ENCODE measurements at places on chromosomes 7 and 10.

- no peak for DNase-seq
These were observed 143.4 kb downstream of the TNS3 start for GRCh38 chr7:47438411-47439029.

DNA sequence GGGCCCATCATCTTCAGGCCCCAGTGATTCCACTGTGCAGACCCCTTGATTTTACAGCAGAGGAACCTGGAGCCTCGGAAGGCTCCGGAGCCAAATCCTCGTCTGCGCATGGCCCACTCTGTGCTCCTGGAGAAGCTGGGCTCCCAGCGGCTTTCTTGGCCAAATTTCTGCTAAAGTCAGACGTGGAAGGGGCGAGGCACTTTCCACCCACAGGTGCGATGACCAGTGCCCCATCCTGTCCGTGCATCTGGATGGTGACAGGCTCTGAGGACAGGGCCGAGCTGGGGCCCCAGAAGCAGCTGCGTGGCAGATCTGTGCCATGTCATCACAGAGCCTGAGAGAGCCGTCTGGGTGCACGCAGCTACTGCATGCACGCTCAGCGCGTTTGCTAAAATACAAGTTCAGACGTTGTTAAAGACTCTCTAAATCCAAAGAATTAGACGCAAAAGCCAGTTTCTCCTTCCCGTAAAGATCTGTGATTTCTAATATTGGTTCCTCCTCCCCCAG, 57.2 kb downstream of the JAKMIP3 start:
- DNase-seq = no peak

GRCh38 chr7:153152801-153153422, 393.4 kb downstream of the ACTR3B start:
- no peak for DNase-seq

DNA sequence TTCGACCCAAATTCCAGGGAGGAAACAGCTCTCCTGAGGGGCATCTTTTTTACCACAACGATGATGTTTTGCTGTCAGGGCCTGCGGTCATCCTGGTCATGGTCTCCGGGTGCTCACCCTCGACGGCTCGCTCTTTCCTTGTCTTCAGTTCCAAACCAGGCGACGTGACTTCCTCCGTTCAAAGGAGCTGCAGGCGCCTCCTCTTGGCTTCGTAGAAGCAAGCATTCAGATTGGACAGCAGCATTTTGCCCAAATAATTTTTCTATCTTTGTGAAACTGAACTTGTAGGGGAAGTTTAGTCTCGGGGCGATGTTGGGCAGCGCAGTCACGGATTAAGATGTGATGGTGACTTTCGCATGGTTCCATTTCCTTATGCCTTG, 208.9 kb downstream of the DNAJB6 start:
- no peak for DNase-seq

GRCh38 chr10:79342295-79342761, 4.9 kb upstream of the PPIF start:
- DNase-seq = no peak

GRCh38 chr10:48613016-48613415, 8.1 kb upstream of the ARHGAP22 start:
- no peak for DNase-seq
